EH (cell line): ENCODE measurements at places on chromosomes 3 and 15.

DNA sequence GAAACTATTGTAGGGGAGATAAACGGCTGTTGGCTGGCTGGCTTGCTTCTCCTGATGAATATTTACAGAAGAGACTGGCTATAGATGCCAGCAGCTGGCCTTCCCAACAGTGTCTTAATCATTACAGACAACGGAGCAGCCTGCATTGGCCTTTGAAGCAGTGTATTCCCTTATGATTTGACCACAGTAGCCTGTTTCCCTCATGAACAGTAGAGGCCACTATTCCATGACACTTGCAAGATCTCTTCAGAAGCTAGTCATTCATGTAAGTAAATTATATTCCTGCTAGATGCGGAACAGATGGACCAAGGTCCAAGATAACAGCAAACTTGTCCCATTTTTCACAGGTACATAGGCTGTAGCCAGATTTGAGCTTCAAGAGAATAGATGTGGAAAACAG is 47.3 kb downstream of the TMCO5A start:
- peak; percentile 57 for DNase-seq

- DNase-seq = peak; percentile 65
Observed at GRCh38 chr3:64030741-64031140, 7.4 kb upstream of the PSMD6 start.

GRCh38 chr15:91043202-91043874 is 20.9 kb upstream of the VPS33B start:
- no peak for DNase-seq

- DNase-seq = peak; percentile 71
Observed at GRCh38 chr15:38683382-38684242, 119.0 kb upstream of the RASGRP1 start.

- DNase-seq = peak; percentile 74
Observed at GRCh38 chr3:10594915-10595314, 89.5 kb upstream of the ATP2B2 start.

DNA sequence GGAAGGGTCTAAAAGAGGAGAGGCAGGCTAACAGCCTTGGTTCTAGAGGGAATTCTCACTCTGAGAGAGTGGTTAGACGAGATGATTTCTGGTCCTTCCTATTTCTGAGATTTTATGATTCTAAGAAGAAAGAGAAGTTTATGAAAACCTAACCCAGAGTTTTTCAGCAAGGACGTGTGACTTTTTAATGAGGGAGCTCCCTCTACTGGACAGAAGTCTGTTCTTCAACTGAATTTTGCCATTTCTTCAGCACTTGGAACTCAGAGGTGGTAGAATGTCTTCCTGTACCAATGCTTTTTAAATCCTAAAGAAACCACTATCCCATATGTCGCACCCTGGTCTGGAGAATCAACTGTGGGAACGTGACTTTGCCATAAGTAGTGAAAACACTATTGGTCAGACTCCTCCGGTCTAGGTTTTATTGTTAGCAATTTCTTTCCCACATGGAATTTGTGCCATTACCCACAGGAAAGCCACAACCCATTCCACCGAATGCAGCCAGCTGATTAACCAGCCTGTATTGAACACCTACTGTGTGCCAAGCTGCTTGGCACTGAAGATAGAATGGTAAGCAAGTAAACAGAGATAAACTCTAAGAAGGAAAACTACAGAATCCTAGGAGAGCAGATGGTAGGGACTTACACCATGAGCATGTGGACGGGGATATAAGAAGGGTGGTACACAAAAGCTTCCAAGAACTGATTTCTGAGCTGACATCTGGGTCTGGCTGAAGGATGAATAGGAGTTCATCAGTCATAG is 199.5 kb upstream of the LMCD1 start:
- peak; percentile 63 for DNase-seq

GRCh38 chr3:188322135-188322887 is 168.4 kb downstream of the LPP start:
- no peak for DNase-seq

- no peak for DNase-seq
Observed at GRCh38 chr3:61186030-61186429, 65.2 kb downstream of the FHIT start.

DNA sequence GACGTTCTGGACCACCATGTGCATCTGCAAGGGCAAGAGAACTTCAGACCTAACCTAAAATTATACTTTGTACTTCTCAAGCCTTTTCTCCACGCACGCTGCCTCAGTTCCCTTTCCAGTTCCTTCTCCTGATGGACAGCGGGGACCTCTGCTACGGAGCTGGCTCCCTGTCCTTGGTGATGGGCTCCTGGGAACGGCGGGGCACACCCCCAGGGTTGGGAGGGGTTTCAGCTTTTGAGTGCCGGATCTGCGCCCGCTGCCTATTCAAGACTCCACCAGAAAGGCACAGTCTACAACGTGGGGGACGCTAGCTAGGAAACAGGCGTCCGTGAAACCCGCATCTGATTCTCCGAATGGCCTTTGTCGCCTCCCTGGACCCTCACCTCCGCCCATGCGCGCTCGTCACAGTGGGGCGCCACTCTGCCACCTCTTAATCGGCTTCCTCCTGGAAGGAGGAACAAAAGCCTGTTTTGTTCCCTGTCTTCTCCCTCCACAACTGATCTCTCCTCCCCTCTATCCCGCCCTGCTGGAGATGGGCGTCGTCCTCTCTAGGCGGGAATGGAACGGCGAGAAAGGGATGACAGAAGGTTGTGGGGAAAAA is 2.2 kb downstream of the GPR149 start:
- no peak for DNase-seq

GRCh38 chr15:90580946-90581345 is 51.2 kb downstream of the CRTC3 start:
- no peak for DNase-seq

GRCh38 chr3:16468002-16468335 is 45.5 kb downstream of the RFTN1 start:
- no peak for DNase-seq

DNA sequence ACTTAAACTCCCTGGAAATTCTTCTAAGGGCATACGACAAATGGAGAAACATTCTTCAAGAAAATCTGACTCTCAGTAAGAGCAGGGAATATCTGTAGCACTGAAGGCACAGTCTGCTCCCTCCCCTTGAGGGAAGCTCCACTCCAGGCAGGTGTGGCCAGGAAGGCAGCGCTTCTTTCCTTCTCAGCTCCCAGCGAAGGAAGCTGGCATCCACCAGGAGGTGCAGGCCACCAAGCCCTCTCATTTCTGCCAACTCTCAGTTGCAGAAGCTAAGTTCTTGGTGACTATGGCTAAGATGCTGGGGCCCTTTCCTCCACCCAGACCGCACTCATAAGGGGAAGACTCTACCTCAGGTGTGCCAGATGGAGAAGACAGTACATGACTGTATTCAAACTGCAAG is 37.7 kb upstream of the SLC41A3 start:
- no peak for DNase-seq

DNA sequence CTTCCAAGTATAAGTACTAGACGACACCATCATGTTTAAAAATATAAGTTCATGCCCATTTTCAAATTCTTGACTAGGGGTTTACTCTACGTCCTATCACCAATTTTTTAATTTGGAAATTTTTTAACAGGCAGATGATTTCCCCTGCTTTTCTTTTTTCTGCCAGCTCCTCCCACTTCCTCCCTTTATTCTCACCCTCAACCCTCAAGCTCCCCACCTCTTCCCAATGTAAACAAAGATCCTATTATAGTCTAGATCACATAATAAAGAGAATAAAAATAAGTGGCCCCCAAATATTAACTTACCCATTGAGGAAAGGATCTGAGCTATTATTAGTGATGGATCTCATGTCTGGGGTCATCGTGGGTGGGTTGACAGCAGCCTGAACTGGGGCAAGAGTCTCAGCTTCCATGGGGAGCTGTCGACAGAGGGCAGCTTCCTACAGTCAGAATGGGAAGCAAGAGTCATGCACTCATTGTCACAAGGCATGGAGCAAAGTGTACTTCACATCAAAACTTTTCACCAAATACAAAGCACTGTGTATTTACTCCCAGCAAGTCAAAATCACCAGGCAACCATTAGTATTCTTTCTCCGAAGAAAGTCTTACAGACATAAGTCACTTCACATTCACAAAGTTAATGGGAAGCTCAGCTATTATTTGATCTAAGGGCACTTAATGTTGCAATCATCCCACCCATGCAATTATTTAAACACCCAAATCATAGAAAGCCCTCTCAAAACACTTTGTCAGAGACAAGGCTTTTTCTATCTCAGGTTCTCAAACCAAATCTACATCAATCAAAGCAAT is 53.2 kb downstream of the TM4SF4 start:
- no peak for DNase-seq

DNA sequence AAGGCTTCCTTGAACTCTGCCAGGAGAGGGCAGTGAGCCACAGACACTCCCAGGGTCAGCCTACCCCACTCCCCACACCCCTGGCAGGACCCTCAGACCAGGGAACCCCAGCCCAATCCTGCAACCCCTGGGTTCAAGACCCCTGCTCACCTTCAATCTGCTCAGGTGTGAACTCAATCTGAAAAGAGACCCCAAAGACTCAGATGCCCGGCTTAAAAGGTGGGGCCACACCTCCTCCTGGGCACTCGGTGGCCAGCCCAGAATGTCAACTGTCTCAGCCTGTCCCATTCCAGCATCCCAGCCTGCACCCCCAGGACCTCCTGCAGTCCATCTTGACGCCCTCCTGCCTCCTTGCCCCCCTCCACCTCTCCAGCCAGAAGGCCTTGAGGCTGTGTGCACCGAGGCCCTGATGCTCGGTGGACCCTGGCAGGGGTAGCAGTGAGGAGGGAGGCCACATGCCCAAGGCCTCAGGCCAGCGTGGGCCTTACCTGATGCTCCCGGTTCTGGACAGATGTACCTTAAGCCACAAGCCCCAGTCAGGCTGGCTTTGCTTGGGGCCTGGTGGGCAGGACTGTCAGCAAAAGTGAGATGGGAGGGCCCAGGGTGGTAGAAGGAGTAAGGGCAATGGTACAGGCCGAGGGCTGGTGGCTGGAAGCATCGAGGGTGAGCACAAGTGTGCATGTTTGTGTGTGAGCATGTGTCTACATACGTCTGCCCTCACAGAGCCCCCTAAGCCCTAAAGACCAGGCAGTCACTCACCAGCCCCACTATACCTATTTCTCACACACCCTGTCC is 2.2 kb downstream of the MYL3 start:
- no peak for DNase-seq

DNA sequence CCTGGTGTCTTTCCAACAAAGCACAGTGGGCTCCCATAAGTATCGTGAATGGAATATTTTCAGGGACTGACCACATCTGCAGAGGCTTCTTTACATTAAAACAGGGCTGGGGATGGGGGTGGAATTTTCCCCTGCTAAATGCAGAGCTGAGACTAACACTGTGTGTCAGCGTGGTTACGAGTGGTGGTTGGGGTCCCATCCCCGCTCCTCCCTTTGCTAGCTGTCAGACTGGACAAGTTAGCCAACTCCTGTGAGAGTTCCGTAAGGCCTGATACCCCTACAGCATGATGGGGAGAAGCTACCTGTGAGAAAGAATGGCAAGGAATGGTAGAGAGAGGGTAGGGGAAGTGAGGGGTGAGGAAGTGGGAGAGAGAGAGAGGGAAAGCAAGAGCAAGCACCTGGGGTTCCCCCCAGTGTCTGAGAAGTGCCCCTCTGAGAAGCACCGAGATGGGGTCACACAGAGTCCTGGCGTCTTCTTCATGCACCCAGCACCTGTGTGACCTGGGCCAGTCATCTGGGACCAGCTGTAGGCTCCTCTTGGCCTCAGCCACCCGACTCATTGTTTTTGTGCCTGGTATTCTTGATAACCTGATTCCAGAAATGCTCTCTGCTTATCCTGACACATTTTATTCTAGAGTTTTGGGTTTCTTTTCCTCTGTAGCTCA is 395.8 kb downstream of the CACNA2D3 start:
- no peak for DNase-seq

- peak; percentile 51 for DNase-seq
Observed at GRCh38 chr3:77324105-77324504, 284.2 kb downstream of the ROBO2 start.

- DNase-seq = no peak
Observed at GRCh38 chr3:124659175-124659574, 71.1 kb upstream of the UMPS start.

DNA sequence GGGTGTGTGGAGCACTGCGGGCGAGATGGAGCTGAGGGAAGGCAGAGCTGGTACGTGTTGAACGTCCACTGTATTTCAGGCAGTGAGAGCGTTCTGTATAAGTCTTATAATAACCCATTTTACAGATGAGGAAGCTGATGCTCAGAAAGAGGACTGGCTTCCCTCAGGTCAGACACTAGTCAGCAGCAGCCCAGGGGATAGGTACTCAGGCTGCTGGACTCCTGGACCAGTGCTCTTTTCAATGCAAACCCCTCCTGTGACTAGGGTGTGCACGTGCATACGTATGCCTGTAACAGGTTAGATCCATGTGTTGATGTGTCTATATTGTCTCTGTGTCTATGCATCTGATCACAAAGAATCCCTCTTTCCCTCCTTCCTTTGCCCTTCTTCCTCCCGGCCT is 8.3 kb upstream of the IL16 start:
- DNase-seq = no peak

- DNase-seq = no peak
Observed at GRCh38 chr15:34724481-34724880, 30.3 kb downstream of the GJD2 start.

- peak; percentile 16 for DNase-seq
Observed at GRCh38 chr3:66748175-66748876, 247.5 kb upstream of the LRIG1 start.

DNA sequence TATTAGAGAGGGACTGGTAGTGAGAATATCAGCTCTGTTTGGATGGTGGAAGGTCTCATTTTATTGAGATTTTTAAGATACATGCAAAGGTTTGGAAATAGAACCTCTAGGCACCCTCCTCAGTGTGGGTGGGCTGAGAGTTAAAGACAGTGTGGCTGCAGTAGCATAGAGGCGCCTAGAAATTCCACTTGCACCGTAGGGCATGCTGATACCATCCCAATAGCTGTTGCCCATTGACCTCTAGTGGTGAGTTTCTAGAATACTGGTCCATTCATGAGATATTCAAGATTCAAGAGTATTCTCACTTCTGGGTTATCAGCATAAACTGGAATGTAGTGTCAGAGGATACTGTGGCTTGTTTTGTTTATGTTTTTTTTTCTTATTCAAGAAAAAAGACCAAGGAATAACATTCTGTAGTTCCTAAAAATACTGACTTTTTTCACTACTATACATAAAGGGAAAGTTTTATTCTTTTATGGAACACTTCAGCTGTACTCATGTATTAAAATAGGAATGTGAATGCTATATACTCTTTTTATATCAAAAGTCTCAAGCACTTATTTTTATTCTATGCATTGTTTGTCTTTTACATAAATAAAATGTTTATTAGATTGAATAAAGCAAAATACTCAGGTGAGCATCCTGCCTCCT is 87.2 kb downstream of the TGFBR2 start:
- peak; percentile 77 for DNase-seq

DNA sequence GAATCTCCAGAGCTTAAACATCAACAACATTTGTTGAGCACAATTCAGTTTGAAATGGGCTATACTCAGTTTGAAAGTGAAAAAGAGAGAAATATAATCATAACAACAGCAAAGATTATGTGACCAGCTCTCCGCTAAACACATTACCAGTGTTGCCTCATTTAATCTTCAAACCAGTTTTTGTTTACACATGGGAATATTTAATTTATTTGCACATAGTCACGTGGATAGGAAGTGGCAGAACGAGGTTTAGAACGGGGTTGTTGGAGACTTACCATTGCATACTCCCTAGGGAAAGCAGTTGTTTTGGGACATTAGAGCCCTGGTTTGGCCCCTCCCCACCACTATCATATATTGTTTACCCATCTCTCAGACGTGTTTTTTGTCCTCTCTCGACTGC is 77.2 kb downstream of the IL1RAP start:
- DNase-seq = no peak
